ENCODE measurements at places on chromosomes 4 and X.
A peak's percentile ranks its signal among the peaks of the same experiment; 100 is the strongest.

DNA sequence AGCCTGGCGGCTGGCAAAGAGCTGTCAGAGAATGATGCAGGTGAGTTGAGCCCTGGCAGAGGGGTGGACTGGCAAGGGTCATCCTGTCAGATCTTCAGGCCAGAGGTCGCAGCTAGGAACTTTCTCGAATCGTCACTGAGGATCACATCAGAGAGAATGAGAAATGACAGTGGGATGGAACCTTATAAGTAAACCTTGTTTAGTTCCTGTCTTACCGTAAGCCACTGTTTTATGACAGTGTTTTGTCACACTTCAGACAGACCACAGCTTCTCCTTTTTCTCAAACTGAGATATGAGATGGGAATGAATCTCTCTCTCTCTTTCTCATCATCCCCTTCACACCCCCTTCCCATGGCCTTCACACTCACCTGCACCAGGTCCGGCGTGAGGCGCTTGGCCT is 9.3 kb downstream of the DIPK2B start:
- no peak for DNase-seq

DNA sequence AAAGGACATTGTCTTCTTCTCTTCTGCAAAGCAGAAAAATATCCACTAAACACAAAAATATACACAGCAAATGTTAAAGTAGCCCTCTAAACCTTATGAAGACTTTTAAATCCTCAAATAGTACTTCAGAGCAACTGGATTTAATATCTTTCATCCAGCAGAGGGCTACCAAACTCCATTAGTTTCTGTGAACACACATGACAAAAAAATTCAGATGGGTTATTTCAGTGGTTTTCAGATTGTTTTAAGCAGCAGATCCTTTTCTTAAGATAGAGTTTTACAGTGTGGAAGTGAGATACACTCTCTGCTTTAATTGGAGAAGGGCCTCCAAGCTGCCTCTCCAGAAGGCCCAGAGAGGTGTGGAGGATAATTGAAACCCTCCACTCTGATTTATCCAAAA is 56.7 kb downstream of the ANK2 start:
- no peak for DNase-seq

GRCh38 chr4:70721747-70722146 is at the start of gene RUFY3:
TSS of gene RUFY3 (plus strand) at chr4:70721964. CDS start at chr4:70722574, 610 bp downstream.
- peak; percentile 87 for DNase-seq

- no peak for DNase-seq
These were observed 129.4 kb upstream of the RAI2 start for GRCh38 chrX:17990532-17990931.

DNA sequence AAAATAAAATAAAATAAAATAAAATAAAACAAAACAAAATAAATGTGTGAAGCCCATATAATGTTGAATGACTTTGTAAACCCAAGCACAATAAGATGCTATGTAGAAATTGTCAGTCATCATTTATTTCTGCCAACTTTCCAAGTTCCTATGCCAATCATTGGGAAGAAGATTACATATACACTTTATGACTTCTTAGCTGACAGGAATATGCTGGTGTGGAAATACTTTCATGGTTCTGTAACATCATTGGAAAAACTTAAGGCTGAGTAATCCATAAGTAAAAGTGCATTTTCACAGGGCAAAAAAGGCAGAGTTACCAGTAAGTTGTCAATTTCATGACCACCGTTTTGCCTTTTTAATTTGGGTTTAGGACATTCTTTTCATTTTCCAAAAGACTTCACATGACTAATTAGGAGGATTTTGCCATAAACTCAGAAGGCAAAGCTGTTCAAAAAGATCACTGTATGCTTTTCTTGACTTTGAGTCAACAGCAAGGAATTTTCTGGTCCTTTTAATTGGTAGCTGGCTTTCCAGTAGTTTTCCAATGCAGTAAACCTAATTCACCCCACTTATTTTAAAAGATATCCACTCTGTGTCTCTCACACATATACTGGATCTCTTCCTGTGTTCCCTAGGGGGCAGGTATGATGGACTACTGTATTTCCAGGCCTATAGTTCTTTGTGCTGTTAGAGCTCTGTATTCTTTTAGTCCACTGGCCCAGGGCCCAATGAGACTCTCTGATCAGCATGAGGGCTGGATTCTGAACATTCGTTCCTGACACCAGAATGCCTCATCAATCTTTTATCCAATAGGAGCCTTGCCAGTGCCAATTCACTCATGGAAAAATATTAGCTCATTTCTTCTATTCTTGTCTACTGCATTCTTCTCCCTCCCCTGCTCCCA is 26.2 kb upstream of the SCRG1 start:
- DNase-seq = no peak

GRCh38 chr4:181569553-181569952 is 673.6 kb upstream of the TENM3 start:
- no peak for DNase-seq

Measured in SHP77 treated with DMSO at 0.1 percent for 48 hours (cell line).